ENCODE measurements at places on chromosomes 13 and 19.
A peak's percentile ranks its signal among the peaks of the same experiment; 100 is the strongest.

DNA sequence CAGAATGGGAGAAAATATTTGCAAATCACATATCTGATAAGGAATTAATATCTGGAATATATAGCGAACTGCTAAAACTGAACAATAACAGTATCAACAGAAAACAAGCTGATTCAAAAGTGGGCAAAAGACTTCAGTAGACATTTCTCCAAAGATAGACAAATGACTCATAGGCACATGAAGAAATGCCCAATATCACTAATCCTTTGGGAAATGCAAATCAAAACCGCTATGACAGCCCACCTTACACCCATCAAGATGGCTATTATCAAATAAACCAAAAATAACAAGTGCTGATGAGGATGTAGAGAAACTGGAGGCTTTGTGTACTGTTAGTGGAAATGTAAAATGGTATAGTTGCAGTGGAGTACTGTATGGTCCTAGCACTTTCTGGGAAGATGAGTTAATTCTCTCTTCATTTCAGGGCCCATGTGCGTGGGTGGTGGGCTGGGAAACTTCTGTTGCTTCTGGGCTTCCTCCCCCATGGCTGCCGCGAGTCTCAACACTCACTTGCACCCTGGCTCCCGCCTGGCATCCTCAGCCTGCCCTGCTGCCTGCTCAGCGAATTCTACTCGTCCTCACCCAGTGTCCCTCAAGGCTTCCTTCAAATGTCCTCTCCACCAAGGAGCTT lies 12.4 kb upstream of the GJA3 start:
- no peak for DNase-seq

DNA sequence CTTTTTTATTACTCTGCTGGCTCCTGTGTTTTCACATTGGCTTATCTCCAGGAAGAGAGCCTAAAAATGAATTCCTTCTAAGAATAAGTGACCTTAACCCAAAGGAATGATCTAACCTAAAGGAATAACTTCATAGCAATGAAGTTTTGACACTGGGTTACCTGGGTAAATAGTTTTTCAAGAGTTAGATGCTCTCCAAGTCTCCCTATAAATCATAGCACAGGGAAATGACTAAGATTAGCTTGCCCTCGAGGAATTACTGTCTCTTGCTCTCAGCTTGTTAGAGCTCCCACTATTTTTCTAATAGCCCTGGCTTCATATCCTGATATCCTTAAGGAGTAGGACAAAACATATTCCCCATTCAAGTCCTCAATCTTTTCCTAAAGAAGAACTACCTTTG lies 66.3 kb downstream of the SPRY2 start:
- no peak for DNase-seq

DNA sequence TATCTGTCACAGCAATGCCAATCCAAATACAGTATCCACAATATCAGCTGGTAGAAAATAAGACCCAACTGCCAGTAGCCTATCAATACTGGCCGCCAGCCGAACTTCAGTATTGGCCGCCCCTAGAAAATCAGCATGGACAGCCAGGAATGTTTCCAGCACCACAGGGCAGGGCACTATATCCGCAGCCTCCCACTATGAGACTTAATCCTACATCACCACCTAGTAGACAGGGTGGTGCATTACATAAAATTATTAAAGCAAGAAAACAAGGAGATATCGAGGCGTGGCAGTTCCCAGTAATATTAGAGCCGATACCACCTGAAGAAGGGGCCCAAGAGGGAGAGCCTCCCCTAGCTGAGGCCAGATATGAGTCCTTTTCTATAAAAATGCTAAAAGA lies 111.3 kb downstream of the ZNF486 start:
- DNase-seq, result no peak

- no peak for DNase-seq
Observed at GRCh38 chr19:30006207-30006606, 64.2 kb downstream of the URI1 start.

DNA sequence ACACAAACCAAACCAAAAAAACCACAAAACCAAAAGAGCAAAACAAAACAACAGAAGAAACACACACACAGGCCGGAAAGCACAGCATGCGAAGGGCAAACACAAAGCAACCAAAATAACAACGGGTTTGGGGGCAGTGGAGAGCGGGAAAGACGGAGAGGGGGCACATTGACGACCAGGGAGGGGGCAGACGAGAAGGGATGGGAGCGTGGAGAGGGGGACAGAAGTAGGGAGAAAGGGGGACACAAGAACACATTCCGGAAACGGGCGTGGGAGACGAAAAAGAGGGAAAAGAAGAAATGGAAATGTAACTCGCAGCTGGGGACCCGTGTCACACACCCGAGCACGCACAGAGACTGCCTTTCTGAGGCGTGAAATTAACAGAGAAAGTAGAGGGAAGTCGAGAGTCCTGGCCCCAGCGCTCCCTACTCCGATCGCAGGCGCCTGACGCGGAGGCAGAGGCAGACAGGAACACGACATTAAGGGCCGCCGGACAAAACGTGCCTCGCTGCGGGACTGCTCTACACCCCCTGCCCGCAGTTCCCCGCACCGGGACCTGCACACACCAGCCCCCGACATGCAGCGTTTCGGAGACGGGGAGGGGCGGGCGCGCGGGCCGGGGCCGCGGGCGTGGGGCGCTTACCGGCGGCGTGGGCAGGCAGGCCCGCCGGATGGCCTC lies 652 bp downstream of the POU4F1 start:
- DNase-seq, result peak; percentile 38

DNA sequence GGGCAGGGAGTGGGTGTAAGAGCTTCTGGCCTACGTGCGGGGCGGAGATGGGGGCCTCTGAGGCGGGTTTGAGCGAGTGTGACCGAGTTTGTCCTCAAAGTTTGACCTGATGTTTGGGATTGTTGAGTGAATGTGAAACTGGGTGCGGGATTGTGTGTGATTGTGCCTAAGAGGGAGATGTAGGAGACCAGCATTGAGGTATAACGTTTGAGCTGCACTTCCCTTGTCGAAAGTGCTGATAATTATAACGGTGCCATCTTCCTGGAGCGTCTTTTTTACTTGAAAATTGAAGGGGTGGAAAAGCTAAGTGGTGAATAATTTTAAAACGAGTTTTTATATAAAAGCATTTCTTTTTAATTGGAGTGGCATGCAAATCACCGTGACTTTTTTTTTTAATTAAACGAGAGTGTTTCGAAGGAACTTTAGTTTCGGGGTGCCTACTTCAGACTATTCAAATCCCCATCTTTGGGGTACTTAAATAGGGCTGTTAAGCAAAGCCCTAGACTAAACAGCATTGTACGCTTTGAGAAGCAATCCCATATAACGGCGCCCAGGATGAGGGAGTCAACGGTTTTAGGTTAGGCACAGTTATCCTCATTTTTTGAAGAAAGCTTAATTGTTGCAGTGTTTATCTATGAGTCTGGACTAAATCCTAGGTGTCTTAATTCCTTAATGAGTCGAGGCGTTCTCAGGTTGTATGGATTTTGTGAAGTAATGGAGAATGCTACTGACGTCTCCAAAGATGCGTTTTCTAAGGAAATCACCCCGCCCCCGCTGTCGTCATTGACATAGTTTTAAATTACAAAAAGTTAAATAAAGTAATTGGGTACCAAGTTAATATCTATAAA lies 594 bp downstream of the ZNF146 start:
- peak; percentile 28 for DNase-seq

- no peak for DNase-seq
Observed at GRCh38 chr13:38415233-38415632, 65.6 kb downstream of the UFM1 start.

DNA sequence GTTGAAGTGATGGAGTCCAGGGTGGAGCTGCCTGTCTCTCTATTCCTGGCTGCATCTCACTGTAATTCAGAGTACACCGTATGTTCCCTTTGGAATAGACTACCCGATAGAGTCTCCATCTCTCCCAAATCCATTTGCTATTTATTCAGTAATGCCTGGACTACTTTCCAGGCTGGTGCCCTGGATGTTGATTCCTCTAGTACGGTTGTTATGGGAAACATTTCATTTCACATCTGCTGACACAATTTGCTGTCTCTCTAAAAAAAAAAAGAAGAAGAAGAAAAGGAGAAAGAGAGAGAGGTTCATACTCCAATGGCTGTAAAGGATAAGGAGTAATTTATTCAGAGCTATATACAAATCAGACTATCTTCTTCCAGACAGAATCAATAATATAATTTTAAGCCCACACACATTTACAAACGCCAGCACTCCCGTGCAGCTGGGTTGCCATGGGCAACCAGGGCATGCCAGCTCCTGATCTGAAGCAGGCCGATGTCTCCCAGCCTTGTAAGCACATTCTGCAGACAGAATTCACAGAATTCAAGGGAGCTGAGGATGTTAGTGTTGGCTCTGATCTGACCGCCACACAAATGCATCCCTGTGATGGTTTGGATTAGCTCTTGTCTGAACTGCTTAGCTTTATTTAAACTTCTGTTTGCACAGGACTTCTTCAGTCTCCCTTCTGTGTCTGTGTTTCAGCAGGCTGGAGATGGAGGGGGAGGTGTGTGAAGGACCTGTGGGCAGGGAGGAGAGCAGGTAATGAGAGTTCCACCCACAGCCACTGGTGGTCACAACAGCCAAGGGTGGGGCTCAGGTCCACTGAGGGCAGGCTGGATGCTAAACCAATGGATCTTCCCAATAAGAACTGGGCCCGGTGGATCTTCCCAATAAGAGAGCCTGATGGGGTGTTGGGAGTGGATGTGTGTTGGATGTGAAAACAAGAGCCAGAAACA lies 66.0 kb downstream of the TEX26 start:
- no peak for DNase-seq

DNA sequence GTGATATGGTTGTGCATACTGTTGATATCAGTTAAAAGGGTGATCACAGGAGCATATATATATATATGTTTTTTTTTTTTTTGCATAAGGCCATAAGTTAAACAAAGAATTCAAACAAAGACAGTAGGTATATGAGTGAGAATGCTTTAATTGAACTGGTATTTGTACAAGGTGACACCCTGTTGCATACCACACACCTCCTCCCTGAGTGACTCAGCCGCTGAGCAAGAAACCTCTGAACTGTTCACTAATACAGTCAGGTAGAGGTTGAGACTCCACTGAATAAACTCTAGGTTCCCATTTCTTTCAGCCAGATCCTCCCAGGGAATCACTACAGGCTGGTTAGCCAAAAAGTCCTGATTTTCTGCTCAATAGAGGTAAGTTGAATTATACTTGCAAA lies at the start of gene SCEL:
TSS of gene SCEL (plus strand) at position 259 of the 400 bp plus-strand sequence. CDS start 20,170 bp downstream, outside the sequence.
- no peak for DNase-seq

- DNase-seq, result no peak
Observed at GRCh38 chr19:35330475-35330874, 1.5 kb downstream of the CD22 start.

- no peak for DNase-seq
Observed at GRCh38 chr19:45351401-45351952, 10.9 kb downstream of the KLC3 start.

GRCh38 chr13:59510386-59510785 lies 653.3 kb downstream of the DIAPH3 start:
- DNase-seq, result no peak

DNA sequence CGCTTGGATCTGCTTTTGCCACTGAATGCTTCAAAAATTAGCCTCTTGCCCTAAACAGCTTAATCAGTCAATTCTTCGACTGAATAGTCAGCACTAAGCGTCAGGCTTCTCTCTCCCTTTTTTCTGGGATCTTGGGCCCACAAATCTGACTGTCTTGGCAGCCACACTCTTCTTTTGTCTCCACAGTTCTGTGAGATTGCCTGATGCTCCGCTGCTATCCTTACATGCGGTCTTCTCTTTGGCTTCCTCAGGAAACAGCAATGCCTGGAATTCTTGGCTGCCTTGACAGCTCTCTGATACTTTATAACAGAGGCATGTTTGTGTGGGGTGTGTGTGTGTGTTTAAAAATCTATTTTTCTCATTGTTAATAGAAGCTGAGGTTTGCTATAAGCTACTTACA lies 32.6 kb downstream of the ERCC5 start:
- DNase-seq, result no peak

GRCh38 chr19:3324405-3324856 lies 42.0 kb upstream of the NFIC start:
- DNase-seq, result peak; percentile 60

DNA sequence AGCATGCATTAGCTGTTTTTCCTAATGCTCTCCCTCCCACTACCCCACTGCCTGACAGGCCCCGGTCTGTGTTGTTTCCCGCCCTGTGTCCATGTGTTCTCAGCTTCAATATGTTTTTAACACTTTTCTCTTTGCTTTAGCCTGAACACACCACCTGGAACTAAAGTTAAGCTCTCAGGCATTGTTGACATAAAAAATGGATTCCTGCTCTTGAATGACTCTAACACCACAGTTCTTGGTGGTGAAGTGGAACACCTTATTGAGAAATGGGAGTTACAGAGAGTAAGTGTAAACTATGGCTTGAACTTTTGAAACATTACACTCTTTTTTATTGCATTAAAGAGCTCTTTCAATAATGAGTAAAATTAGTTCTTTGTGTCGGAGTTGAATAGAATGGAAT lies 70.1 kb downstream of the TDRD3 start:
- DNase-seq, result no peak

- no peak for DNase-seq
Observed at GRCh38 chr19:55697069-55697440, 22.0 kb downstream of the EPN1 start.

DNA sequence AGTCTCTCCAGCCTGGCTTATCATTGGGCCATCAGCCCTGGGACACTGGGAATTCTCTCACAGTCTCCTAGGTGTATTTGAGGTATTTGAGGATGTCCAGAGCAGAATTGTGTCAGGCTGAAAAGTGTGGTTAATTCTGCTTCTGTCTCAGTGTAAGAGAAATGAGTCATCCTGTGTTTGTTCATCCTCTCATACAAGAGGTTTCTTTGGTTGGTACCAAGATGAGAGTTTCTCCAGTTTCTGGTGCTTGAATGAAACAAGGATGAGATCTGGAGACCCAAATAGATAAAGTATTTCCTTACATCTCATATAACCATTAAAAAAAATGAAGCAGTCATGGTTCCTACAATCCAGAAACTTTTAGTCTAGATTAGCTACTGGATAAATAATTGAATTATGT lies 7.7 kb downstream of the ZNF253 start:
- DNase-seq, result no peak

GRCh38 chr19:31641591-31641990 lies 292.4 kb upstream of the TSHZ3 start:
- DNase-seq, result no peak

GRCh38 chr19:48611872-48612271 lies 3.0 kb downstream of the FAM83E start:
- no peak for DNase-seq

DNA sequence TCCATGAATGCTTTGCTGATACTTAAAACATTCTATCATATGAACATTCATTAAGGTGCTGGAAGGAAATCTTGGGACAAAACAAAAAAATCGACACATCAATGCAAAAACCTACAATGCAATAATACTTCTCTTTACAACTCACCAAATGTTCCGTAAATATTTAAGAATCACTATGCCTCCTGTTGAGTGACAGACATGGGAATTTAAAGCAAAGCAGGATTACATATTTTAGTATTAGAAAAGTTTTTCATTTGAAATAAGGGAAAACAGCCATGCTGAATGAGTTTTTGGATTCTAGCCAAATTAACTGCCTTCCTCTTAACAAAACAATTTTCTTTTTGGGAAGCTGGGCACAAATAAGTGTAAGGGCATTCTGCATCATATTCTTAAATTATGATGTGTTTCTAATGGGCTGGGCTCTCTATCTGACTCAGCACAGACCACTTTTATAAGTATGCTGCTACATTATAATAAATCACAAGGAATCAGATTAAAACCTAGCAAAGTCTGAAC lies 93.7 kb downstream of the RBM26 start:
- DNase-seq, result no peak

- DNase-seq, result no peak
Observed at GRCh38 chr13:80563439-80563838, 222.5 kb upstream of the SPRY2 start.

- DNase-seq, result peak; percentile 3
Observed at GRCh38 chr13:22428188-22428828, 752.5 kb upstream of the SGCG start.

- DNase-seq, result no peak
Observed at GRCh38 chr13:43022934-43023288, 475 bp upstream of the DNAJC15 start.

Data from ELF-1 (cell line).